Left ventricle myocardium inferior (tissue), 1 donor: ENCODE measurements at places on chromosomes 1 and 21.

- DNase-seq: no peak
Measured at GRCh38 chr1:84603223-84603622, 29.0 kb upstream of the CTBS start.

DNA sequence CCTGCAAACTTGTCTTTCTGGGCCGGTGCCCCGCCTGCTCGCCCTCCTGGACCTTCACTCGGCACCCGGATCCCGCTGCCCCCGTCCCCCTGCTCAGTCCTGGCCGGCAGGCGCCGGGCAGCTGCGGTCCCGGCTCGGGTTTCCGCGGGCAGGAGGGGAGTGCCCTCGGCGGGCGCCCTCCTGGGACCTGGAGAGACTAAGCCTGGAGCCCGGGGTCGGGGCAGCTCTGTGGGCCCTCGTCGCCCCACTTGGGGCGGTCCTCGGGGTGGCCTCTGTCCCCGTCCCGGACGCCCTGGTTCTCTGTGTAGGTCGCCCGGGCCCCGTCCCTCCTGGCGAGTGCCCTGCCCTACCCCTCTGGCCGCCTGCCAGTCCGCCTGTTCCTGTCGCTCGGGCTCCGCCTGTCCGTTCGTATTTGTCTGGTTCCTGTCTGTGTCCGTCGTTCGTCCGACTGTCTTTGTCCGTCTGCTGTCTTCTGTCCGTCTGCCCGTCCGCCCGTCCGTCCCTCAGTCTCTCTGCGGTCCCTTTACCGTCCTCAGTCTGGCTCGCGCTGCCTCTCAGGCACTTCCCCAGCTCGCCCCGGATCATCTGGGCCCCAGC is 490 bp downstream of the SERINC2 start:
- DNase-seq: peak; percentile 82

DNA sequence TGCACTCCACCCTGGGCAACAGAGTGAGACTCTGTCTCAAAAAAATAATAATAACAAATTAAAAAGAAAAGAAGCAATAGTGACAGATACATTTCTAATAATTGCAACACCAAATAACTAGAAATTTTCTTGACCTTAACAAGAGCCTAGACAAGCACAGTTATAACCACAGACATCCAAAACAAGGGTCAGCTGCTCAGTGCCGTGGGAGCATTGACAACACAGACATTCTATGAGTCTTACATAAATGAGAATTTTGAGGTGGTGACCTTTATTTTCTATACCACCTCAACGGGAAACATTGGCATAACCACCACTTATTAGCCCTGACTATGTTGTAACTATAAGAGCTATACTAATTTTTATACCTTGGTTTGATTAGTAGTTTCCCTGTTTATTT is 156.1 kb downstream of the NR5A2 start:
- no peak for DNase-seq

DNA sequence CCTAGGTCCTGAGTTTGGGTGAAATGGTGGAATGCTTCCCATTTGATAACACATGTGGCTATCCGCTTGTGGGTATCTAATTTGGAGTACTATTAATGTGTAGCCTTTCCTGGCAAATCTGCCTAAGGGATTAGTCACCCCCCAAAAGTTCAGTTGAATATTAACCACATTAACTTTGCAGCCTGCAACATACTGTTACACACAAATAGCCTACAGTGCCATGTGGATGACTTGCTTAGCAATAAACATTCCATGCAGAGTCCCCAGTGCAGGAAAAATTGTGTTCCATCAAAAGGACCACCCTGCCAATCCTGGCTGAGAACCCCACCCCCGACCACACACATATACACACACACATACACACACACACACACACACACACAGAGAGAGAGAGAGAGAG is 303.3 kb upstream of the ESRRG start:
- DNase-seq: no peak

DNA sequence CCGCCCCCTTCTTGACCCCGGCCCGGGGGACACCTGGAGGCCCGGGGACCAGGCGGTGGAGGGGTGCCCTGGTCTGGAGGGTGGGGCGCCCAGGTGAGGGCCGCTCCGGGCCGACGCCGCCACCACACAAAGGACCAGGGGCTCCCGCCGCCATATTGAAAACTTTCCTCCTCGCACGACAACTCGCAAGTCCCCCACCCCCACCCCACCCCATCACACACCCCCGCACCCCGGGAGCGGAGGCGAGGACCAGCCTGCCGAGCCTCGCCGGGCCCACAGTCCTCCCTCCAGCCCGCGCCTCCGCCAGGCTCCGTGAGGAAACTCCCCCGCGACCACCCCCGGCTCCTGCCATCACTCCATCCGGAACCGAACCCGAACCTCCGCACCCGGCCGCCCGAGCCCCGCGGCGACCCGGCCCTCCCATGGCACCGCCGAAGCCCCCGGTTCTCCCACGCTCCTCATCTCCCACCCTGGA is 733 bp downstream of the KDM5B start:
- peak; percentile 25 for DNase-seq

DNA sequence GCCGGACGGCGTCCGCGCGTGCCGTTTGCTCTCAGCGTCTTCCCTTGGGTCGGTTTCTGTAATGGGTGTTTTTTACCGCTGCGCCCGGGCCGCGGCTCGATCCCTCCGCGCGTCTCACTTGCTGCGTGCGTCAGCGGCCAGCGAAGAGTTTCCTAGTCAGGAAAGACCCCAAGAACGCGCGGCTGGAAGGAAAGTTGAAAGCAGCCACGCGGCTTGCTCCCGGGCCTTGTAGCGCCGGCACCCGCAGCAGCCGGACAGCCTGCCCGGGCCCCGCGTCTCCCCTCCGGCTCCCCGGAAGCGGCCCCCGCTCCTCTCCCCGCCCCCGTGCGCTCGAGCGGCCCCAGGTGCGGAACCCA is 159.8 kb downstream of the RUNX1 start:
- peak; percentile 46 for DNase-seq

DNA sequence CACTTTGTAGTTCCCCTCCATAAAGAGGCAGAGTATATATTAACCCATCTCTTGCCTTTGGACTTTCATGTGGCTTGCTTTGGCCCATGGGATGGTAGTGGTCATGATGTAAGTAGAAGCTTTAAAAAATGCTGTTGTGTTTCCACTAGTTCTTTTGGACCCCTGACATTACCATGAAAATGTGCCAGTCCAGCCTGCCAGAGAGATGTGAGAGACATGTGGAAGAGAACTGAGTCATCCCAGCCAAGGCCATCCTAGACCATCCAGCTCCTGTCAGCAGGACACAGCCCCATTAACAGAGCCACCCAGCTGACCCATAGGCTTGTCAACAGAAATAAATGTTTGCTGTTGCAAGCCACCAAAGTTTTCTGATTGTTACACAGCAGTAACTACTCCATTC is 3.9 kb upstream of the CD101 start:
- no peak for DNase-seq

GRCh38 chr21:26572076-26572701 is 897 bp downstream of the CYYR1 start:
- no peak for DNase-seq

GRCh38 chr1:116478621-116479020 is 92.2 kb downstream of the CD58 start:
- DNase-seq: no peak

DNA sequence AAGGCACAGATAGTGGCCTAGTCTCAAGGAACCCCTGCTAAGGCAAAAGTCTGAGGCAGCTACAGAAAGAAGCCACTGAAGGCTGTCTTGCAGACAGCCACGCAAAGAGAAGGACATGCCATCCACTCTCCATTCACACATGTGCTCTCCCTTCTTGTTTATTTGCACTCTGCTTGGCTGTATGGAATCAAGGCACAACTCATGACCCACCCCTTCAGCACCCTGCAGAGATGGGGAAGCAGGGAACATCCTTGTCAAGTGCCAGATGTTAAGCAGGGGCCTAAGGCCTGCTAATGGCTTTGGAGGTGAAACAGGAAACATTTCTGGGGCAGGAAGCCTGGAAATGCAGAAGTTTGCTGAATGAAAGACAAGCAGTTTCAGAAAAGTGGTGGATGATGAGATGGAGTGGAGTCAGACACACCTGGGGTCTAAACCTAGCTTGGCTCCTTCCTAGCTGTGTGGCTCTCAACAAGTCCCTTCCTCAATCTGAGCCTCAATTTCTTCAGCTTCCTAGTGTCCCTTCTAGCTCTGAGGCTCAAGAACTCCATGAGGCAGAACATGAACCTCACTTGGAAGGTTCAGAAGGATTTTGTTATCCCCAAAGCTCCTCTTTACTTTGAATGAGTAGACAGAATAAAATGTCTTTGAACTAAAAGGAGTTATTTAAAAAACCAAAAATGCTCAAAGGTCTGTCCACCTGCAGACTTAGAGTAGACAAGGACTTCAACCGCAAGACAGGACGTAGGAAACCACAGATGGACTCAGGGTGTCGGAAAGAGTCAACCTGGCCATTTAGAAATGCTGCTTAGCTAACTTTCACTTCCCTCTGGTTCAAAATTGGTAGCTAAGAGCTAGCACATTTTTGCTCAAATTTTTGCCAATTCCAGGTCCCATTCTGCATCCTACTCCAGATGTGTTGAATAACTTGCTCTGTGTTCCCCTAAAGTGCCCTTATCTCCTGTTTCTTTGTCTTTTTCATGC is 283.1 kb downstream of the PLPP3 start:
- DNase-seq: no peak

- DNase-seq: no peak
Measured at GRCh38 chr1:229844675-229845074, 218.6 kb downstream of the URB2 start.

DNA sequence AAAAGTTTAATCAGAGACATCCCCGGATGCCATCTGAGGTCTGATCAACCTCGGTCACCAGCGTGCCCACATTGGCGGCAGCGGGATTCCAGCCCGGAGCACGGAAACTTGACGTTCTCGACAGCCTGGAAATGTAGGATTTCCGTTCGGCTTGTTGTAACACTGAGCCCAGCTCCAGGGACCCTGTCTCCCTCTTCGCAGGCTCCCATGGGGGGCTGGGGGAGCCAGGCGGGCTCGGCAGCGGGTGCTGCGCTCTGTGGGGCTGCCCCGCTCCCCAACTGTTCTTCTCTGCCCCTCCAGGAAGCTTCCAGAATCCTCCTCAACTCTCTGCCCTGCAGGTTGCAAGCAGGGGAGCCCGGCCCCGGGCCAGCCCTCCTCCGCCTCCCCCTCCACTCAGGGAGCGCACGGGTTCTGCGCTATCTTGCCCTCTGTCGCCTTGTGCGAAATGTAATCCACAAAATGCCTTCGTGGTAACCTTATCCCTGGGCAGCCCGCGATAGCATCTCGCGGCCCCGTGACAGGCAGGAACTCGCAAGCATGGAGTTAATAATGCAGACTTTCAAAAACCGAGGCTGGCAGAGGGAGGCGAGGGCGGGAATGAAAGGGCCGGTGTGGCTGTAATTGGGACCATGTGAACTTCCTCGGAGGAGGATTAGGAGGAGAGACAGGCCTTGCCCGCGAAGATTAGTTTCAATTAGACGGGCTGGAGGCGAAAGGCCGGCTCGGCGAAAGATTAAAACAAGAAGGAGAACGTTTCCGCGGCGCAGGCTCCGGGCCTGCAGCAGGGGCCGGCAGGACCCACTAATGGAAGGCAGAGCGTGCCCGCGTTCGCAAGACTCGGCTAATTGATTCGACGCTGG is 53.9 kb upstream of the TTC34 start:
- DNase-seq: no peak

GRCh38 chr21:33640697-33641351 is 717 bp downstream of the CRYZL1 start:
- DNase-seq: no peak

- no peak for DNase-seq
Measured at GRCh38 chr1:116764906-116765862, 11.0 kb downstream of the CD2 start.

DNA sequence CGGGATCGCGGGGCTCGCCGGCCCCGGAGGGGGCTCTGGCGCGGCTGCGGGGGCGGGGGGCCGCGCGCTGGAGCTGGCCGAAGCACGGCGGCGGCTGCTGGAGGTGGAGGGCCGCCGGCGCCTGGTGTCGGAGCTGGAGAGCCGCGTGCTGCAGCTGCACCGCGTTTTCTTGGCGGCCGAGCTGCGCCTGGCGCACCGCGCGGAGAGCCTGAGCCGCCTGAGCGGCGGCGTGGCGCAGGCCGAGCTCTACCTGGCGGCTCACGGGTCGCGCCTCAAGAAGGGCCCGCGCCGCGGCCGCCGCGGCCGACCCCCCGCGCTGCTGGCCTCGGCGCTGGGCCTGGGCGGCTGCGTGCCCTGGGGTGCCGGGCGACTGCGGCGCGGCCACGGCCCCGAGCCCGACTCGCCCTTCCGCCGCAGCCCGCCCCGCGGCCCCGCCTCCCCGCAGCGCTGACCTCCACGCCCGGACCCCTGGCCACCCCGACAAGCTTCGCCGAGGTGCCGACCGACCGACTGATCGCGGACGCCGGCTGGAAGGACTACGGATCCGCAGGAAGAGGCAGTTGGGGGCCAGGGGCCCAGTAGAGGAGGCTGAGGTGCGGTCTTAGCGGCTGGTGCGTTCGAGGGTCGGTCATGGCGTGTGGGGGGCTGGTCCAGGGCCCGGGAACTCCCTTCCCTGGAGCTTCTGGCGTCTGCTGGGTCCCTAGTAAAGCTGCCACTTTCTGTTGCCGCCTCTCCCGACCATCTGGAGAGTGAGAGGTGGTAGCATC is 711 bp downstream of the TRNP1 start:
- peak; percentile 27 for DNase-seq

GRCh38 chr1:161216945-161217712 is 2.0 kb downstream of the FCER1G start:
- no peak for DNase-seq

GRCh38 chr1:51671527-51672325 is 54.8 kb downstream of the OSBPL9 start:
- DNase-seq: no peak

DNA sequence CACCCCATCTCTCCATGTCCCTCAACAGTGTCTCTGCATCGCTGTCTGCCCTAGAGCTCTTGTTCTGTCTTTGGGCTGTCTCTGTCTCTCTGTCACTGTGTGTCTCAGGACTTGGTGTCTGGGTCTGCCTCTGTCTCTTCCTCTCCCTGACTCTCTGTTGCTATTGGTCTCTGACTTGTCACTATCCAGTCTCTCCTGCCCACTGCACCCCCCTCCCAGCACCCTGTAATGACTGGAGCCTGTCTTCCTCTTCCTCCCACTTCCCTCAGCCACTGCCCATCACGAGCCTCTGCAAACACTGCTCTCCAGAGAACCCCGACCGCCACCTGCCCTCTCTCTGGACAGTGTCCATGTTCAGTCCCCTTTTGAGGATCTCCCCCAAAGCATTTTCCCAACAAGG is 12.1 kb downstream of the PEAR1 start:
- DNase-seq: no peak

- DNase-seq: no peak
Measured at GRCh38 chr1:196160066-196160795, 448.0 kb downstream of the KCNT2 start.

GRCh38 chr1:87513966-87514660 is 185.4 kb downstream of the LMO4 start:
- DNase-seq: no peak
